ENCODE measurements at places on chromosomes 5 and 9. TPM values are rescaled to one million over a fixed set of nuclear protein-coding genes. Genes with fewer than 3 reads are reported as not detected.

SPATA31A3 gene
- polyA plus RNA-seq: 5.9 TPM

TICAM2 gene
- polyA plus RNA-seq: 1.1 TPM

TMEM174 gene
- polyA plus RNA-seq: not detected

CPEB4 gene
- 29.4 TPM for polyA plus RNA-seq

EFNA5 gene
- polyA plus RNA-seq: 2.6 TPM

FAM221B gene
- polyA plus RNA-seq: 17.1 TPM

LTC4S gene
- polyA plus RNA-seq: 4.8 TPM

IL9 gene
- not detected for polyA plus RNA-seq

CNTRL gene
- polyA plus RNA-seq: 42.4 TPM

LRRTM2 gene
- 0.09 TPM for polyA plus RNA-seq

THG1L gene
- 14.0 TPM for polyA plus RNA-seq

HSPB3 gene
- 2.8 TPM for polyA plus RNA-seq

AIF1L gene
- polyA plus RNA-seq: 24.6 TPM

FBXL7 gene
- 9.8 TPM for polyA plus RNA-seq

PCDHA12 gene
- 1.9 TPM for polyA plus RNA-seq

DNA sequence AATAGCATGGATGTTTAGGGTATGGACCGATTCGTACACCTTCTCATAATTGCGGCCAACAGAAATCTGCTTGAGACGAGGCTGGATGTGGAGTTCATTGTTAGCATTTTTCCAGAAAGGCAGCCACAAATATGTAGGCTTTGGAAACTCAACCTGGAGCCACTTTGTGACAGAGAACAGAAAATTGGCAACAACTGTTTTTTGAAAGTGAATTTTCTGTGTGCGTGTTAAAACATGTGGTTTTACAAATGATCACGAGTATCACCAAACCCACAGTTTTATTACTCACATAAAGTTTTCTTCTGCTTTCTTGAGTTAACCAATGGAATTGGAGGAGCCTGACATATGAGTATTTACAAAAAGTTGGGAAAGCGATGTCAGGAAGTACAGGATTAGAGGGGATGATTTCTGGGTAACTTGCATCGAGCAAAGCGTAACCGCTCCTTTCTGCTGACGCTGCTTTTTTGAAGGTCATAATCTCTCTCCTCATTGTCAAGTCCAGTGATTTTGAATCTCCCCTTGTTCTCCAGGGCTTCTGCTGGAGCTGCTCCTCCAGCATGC, 138.5 kb upstream of the TAF11L2 start:
- DNase-seq: no peak

- no peak for DNase-seq
These were observed 144.6 kb downstream of the CCDC171 start for GRCh38 chr9:15697446-15697851.

GRCh38 chr5:88786789-88787188, 96.2 kb downstream of the MEF2C start:
- DNase-seq: no peak

DNA sequence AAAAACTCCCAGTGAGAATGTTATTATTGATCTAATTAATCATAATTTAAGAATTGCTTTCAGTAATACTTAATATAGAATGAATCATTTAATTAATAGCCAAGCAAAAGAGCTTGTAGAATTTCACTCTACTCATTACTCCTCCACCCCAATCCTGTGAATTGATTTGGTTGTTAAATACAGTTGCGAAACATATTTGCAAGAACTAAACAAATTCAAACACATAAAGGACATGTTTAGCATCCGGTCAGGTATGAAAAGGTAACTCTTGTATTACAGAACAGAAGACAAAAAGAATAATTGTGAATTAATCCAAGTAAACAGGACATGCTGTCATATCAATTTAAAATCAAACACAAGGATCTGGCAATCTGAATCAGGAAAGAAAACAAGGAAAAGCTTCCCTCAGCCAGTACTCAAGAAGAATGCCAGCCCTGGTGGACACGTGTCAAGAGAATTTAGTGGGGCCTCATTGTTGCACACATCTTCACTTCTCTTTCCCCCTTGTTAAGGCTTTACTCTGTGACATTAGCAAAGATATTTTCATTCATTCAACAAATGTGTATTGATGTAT, 89.4 kb upstream of the SLC12A2 start:
- DNase-seq: no peak

- no peak for DNase-seq
These were observed 31.0 kb upstream of the TENT4A start for GRCh38 chr5:6682239-6682638.

- DNase-seq: no peak
These were observed 18.4 kb upstream of the GBGT1 start for GRCh38 chr9:133182151-133182550.

DNA sequence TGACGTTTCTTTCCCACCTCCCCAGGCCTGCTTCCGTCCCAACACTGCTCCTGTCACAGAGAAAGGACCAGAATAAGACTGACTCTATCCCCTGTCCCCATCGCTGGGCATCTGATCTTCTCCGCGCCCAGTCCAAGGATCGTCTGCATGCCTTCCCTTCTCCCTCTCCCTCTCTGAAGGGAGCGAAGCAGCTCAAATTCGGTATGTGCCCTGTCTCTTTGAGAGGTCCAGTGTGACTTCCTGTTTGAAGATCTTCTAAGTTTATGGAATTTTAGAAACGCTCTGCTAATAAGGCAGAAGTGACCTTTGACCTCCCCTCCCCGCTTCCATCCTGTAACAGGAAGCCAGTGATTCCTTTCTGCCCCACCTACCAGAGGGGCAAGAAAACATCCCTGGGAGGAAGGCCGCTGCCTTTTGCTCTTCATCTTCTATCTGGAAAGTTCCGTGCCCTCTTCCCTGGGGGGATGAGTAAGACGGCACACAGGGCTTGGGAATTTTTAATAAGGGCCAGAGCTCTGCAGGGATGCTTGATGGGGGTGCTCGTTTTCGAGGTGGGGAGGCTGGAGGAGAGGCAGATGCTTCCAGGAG, 40.7 kb upstream of the RNU6ATAC start:
- DNase-seq: no peak

GRCh38 chr5:128092144-128092543, 8.6 kb downstream of the SLC12A2 start:
- no peak for DNase-seq

DNA sequence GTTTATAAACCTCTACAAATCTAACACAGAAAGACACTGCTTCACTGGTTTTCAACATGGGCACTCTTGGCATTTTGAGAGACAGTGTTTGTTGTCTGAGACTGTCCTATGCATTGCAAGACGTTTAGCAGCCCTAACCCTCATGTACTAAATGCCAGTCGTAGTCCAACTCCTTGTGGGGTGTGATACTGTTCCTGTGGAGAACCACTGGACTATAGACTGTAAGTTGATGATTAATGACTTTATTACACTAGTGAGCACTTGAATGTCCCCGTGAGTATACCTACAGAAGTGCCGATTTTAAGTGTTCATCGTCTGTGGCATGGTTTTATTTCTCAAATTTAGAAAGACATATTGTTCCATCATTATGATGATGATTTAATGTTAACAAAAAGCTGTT, 46.2 kb downstream of the RECK start:
- no peak for DNase-seq

- no peak for DNase-seq
These were observed 66.8 kb upstream of the FCN2 start for GRCh38 chr9:134813841-134814240.

- no peak for DNase-seq
These were observed 41.3 kb downstream of the TBCA start for GRCh38 chr5:77734885-77735284.

GRCh38 chr5:33403187-33403586, 37.6 kb upstream of the TARS1 start:
- DNase-seq: no peak

DNA sequence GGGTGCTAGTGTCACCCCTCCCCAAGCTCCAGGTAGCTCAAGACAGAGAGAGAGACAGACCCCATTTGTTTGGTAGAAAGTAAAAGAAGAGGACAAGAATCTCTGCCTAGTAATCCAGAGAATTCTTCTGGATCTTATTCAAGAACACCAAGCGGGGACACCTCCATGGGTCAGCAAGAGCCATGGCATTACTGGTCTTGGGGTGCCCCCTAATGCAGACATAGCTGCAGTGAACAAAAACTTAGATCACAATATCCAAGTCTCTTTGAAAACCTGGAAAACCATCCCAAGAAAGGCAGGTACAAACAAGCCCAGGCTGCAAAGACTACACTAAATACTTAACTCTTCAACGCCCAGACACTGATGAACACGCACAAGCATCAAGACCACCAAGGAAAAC, 29.9 kb upstream of the PDE4D start:
- DNase-seq: no peak

- DNase-seq: peak; percentile 89
These were observed 137.2 kb downstream of the C9orf50 start for GRCh38 chr9:129483415-129484351.

DNA sequence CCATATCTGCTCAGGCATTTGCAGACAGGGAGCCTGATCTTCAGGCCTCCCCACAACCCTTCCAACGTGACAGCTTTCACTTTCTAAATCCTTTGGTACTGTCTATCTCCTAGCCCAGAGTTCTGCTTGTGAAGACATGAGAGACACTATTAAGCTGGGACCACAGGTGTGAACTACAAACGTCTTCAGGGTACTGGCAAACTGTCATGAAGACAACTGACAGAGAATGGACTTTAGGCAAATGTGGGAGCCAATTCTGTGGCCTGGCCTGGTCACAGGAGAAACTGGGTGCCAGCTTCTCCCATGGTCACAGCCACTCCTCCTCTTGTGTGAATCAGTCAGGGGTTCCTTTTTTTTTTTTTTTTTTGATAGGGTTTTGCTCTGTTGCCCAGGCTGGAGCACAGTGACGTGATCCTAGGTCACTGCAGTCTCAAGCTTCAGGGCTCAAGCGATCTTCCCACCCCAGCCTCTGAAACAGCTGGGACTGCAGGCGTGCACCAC, 10.4 kb downstream of the TRIM14 start:
- no peak for DNase-seq

- DNase-seq: peak; percentile 79
These were observed 48.6 kb downstream of the NR2F1-AS1 start for GRCh38 chr5:93532370-93532769.

DNA sequence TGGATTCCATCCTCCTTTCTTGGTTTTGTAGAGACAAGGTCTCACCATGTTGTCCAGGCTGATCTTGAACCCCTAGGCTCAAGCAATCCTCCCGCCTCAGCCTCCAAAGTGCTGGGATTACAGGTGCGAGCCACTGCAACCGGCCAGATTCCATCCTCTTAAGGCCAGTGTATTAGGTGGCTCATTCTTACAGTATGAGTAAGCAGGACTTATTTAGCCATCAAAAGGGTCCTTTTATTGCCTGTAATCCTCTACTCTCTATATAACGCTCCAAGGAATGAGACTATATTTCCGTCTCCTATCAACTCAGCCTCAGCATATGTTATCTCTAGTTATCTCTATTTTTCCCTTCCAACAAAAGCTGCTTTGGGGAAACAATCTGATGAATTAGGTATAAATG, 3.0 kb upstream of the ERBIN start:
- DNase-seq: no peak

GRCh38 chr9:128718475-128718874, 5.5 kb downstream of the ZDHHC12 start:
- DNase-seq: no peak

- no peak for DNase-seq
These were observed 204.7 kb upstream of the WWC1 start for GRCh38 chr5:168086746-168087145.

GRCh38 chr5:139698490-139699146, 50.5 kb downstream of the CXXC5 start:
- peak; percentile 74 for DNase-seq

GRCh38 chr5:104412649-104413240, 850.2 kb upstream of the NUDT12 start:
- DNase-seq: no peak

- DNase-seq: no peak
These were observed 132.6 kb upstream of the PDE4D start for GRCh38 chr5:60026161-60026560.

GRCh38 chr5:10229306-10230048, 20.2 kb downstream of the ATPSCKMT start:
- DNase-seq: no peak

- DNase-seq: no peak
These were observed 715.2 kb upstream of the DMAC1 start for GRCh38 chr9:8514760-8515159.

GRCh38 chr5:169789417-169789940, 152.4 kb downstream of the DOCK2 start:
- DNase-seq: no peak

DNA sequence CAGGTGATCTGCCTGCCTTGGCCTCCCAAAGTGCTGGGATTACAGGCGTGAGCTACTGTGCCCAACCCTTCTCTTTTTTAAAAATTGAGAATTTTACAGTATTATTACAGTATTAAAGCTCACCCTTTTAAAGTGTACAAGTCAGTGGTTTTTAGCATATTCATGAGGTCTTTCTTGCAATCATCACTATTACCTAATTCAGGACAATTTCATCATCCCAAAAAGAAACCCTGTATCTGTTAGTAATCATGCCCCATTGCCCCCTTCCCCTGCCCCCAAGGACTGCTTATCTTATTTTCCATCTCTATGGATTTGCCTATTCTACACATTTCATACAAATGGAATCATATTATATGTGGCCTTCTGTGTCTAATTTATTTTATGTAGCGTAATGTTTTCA, 22.6 kb upstream of the MEGF9 start:
- no peak for DNase-seq

DNA sequence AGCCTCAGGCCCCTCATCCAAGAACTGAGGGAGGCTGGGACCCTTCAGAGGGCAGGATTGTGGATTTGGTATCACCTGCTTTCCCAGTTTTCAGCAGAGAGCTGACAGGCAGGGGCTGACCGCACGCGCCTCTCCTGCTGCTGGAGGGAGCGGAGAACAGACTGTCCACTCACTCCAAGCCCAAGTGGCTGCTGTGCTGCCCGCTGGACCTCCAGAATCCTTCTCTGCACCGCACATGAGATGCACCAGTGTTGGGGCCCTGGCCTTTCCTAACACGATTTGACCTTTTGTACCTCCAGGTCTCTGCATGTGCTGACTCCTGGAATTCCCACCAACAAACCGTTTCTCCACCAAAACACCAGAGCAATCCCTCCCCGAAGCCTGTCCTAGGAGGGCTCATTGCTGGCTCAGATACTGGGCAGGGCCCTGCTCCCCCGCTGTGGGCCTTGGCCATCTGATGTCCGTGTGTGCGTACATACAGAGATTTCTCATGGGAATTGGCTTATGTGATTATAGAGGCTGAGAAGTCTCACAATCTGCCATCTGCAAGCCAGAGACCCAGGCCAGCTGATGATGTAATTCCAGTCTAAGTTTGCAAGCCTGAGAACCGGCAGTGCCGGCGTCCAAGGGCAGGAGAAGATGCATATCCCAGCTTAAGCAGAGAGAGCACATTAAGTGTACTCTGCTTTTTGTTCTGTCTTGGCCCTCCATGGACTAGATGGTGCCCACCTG, 141.7 kb downstream of the GADD45G start:
- peak; percentile 68 for DNase-seq

GRCh38 chr9:127503947-127504886, 52.9 kb downstream of the LRSAM1 start:
- peak; percentile 91 for DNase-seq

All from testis (tissue), 5 donors.